OCI-M1 (cell line): ENCODE measurements at places on chromosomes 16 and 17.

DNA sequence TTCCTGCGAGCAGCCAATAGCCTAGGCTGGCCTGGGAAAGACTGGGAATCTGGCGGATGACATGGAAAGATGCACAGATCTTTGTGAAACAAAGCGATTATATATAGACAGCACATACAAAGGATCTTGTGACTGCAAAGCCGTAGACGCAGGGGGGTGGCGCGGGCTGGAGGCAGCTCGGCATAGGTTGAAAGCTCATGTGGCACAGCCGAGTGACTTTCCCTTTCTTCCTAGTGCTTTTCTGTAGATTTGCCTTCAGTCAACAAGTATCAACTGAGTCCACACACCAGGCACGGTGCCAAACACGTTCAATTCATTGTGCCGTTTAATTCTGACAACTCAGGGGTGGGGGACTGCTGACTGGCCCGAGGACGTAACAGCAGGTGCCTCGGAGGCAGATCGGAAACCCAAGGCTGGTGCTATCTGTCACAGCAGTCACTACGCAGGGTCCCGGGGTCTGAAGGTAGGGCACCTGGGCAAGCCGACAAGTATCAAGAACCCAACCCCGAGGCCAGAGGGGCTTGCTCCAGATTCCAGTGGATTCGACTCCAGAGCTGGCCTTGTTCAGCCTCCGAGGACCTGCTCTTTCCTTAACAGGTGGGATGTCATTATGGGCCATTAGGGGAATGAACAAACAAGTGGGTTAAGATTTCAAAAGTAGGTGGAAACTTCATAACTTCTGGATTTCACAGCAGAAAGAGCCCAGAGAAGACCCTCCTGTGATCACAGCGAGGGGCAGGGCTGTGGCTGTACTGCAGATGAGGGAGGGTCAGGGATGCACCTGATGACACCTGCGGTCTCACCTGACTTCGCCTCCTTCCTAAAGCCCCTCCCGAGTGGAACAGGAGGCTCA is 5.9 kb downstream of the PAM16 start:
- no peak for DNase-seq

DNA sequence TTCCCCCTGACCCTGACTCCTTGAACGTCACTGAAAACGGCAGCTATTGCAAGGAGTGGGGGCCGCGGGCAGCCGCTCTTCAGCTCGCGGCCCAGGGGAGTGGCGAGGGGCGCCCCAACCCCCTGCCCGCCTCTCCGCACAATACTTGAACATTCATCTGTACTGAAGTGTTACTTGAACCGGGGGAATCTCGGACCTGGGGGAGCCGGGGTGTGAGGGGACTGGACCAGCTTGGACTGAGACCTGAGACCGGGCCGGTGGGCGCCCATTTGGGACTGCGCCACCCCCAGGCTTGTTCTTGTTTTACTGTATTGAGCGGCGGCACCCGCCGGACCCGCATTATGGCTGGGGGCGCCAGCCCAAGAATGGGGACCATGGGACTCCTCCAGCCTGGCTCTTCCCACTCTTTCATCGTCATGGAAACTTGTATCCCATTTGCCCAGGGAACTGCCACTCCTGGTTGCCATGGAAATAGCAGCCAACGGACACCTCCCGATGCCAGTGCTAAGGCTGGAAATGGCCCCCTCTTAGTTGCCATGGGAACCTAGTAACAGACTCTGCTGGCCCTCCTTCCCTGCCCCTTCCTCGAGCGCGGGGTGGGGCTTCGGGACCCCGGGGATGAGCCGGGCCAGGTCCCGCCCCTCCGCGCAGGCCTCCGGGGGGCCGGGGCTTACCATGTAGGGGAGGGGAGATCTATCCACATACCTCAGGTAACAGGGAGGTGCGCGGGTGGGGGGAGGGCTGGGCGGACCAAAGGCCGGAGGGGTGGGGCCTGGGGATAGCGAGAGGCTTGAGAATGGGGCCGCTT is 805 bp upstream of the ORAI3 start:
- peak; percentile 50 for DNase-seq

GRCh38 chr16:86575754-86576557 is 2.4 kb upstream of the FOXL1 start:
- peak; percentile 85 for DNase-seq

DNA sequence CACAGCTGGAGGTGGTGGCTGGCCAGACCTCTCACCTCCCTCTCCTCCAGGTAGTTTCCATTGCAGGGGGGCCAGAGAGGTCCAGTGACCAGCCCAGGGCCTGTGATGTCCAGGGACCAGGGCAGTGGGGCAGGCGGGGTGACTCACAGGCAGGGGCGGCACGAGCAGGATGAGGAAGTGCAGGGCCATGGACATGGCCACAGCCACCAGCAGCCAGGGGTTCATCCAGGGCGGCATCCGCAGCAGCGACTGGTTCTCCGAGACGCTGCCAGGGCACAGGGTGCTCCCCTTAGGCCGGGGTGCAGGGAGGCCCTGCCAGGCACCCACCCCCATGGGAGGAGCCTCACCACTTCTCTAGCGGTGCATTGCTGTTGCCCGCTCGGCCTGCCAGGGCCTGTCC is 12.9 kb upstream of the P2RX1 start:
- no peak for DNase-seq

DNA sequence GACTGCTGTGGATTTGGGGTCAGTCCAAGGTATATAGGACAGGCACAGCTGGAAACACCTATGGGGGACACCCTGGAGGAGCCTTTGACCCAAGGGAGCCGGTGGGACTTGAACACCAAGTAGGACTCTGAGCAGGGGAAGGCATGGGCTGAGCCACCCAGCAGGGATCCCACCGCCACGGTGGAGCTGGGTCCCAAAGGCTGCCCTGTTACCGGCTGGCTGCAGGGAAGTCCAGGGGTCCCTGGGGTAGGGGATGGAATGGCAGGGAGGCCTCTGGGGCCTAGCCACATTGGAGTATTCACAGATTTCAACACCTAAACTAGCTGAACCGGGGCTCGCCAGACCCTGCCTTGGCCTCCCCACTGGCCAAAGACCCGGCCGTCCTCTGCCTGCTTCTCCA is 39.7 kb upstream of the CREBBP start:
- DNase-seq, result no peak

DNA sequence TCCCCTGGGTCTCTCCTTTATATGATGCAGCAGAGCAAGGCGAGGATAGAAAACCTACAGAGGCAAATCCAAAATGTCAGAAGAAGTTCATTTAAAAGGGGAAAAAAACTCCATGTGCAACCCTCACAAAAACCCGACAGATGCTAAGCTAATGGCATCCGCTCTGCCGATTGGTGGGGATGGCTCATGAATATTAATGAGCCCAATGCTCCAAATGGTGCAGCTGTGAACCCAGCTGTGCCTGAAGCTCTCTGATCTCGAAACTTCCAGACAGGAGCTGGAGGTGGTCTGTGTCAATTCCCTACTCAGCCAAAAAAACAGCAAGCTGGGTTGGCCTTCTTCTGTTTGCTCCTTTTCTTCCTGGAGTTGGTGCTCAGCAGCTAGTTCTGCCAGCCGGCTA is 15.5 kb downstream of the SNX11 start:
- no peak for DNase-seq

- no peak for DNase-seq
Observed at GRCh38 chr16:24747441-24747840, 18.0 kb downstream of the TNRC6A start.

DNA sequence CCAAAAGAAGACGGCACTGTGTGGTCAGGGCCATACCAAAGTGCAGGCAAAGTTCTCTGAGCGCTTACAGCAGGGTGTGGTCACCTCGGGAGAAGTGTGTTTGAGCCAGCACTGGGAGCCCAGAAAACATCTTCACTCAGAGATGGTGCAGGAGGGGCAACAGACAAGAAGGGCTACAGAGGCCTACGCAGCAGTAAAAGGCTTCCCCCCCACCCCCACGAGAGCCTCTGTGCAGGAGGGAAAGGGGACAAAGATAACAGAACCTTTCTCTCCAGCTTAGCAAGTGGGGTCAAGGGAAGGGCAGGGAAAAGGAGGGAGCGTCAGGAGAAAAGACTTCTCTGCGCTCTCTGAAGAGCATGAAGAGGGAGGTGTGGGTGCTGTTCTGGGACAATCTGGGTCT is 2.8 kb downstream of the VAT1 start:
- peak; percentile 69 for DNase-seq

- no peak for DNase-seq
Observed at GRCh38 chr17:80265205-80266068, 4.8 kb downstream of the RNF213 start.

DNA sequence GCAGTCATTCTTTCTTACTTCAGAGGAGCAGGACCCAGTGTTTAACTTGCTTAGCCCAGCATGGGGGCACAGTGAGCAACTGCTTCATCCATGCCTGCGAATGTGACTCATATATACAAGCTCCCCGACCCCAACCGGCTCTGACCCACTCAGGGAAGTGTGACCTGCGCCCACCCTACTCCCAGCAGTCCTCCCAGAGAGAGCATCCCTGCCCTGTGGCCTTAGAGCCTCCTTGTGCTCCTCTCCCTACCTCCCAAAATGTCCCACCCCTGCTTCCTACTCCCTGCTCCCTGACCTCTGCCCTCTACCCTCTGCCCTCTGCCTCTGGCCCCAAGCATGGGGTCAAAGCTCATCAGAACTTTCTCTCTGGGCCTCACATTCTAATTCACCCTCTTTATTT is 46.9 kb upstream of the DLX4 start:
- DNase-seq, result no peak

- DNase-seq, result no peak
Observed at GRCh38 chr17:78739331-78739931, 42.6 kb downstream of the CYTH1 start.

GRCh38 chr16:48617104-48617705 is 7.2 kb upstream of the N4BP1 start:
- no peak for DNase-seq

- DNase-seq, result no peak
Observed at GRCh38 chr17:32481193-32481592, 5.6 kb upstream of the CDK5R1 start.

DNA sequence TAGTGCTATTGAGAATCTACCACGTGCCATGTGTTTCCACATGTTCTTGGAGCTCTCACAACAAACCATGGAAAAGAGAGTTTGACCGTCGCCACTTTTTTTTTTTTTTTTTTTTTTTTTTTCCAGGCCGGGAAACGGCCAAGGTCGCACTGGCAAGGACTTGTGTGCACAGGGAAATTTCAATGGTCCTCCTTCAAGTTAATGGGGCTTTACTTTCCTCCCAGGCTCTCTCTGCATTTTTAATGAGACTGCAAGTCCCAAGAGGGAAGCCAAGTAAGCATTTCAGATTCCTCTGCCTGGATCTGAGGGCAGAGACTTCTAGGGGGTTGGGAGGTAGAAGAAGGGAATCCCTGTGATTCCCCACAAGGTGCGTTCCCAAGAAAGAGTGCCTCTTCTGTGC is 94.7 kb upstream of the MPHOSPH6 start:
- DNase-seq, result no peak

DNA sequence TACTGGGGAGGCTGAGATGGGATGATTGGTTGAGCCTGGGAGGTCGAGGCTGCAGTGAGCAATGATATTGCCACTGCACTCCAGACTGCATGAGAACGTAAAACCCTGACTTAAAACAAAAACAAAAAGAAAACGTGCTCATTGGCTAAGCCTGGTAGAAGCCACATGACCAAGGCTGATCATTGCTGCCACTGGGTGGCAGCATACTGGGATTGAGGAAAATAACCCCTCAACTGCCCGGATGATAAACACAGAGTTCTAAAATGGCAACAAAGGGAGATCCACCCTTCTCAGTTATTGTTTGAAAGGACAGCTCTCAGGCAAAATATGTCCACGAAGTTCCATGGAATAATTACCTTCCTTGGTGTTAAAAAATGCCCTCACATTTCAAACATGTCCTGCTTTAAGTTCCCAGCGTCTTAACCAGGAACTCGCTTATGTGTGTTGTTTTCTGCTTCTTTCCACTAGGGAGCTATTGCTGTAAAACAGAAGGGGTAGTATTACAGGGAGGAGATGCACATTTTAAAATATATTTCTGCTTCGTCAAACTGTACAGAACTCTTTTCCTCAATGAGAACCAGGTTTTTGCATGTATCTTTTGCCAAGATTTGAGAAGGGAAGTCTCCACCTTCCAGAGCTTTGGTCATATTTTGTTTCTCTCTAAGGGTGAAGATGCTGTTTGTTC is 675.3 kb downstream of the MAF start:
- DNase-seq, result peak; percentile 34

GRCh38 chr17:30415491-30415890 is 36.8 kb downstream of the CPD start:
- no peak for DNase-seq

- peak; percentile 71 for DNase-seq
Observed at GRCh38 chr17:77772461-77772897, 186.0 kb upstream of the TNRC6C start.

- DNase-seq, result no peak
Observed at GRCh38 chr17:14432079-14432478, 131.2 kb downstream of the HS3ST3B1 start.

DNA sequence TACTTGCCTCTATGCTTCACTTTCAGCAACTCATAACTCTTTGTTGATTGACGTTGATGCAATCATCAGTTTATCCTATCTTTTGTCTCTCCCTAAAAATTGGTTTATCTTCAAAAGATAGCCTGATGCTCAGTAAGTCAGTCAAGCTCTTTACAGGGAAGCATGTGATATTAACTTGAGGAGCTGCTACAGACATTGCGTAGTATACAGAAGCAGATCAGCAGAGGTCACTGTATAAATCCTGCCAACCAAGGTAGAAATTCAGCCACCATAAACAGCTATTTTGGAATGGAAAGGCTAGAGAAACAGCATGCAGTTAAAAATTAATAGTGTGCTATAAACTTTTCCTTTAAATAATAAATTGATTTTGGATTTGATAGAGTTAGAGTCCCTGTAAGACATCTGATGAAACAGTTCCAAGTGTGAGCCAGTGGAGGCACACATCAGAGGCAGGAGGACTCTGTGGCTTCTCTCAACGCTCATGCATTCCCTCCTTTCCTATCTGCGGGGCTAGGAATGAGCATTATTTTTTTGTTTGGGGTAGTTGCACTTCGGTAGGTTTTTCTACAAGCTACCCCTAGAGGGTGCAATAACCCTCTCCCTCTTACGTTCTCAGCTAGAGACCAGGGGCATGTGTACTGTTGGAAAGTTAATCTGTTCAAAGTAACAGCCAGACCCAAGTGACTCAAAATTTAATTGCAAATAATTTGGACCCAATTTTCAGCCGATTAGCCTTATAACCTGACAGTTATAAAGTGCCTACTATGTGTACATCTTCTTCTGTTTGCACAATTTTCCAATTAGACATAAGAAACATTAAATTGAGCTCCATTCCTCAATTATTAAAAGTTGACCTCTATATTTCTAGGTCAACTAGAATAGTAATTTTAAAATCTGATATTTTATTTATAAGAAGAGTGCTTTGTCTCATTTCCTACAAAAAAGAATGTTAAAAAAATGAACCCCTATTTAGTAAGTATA is 647.7 kb upstream of the SOX9 start:
- DNase-seq, result peak; percentile 66
